ENCODE measurements at places on chromosomes 6 and 20.

DNA sequence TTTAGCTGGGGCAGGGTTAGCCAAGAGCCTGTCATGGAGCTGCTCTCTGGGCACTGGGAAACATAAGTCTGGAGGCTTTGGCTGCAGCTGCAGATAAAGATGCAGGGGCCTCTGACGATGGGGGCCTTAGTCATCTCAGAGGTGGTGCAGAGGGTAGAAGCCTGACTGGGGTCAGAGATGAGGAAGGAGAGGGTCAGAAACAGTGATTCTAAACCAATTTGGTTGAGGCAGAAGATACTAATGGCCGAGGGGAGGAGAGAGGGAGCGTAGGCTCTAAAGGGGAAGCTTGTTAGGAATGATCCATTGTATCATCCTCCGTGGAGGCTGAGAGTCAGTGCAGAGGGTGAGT is 33.8 kb downstream of the PLEKHG1 start:
- no peak for DNase-seq

DNA sequence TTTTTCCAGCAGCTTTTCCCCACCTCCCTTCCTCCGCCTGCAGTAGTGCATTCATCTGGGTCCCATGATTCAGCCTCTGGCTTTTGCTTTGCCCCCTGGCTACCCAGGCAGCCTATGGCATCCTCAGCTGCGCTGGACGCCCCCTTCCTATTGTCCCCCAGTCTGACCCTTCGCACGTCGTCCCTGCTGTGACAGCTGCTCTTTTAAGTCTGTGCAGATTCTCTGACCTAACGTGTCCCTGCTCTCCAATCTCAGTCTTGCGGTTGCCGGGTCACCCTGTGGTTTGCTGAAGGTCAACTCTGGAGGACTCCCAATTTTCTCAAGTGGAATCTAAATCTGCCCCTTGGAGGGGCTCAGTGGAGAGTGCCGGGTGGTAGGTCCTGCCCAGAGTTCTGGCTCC is 294.3 kb downstream of the CDC5L start:
- no peak for DNase-seq

GRCh38 chr20:36631646-36632045 is 14.3 kb downstream of the SLA2 start:
- no peak for DNase-seq

- no peak for DNase-seq
Measured at GRCh38 chr6:40138273-40138720, 204.0 kb upstream of the MOCS1 start.

DNA sequence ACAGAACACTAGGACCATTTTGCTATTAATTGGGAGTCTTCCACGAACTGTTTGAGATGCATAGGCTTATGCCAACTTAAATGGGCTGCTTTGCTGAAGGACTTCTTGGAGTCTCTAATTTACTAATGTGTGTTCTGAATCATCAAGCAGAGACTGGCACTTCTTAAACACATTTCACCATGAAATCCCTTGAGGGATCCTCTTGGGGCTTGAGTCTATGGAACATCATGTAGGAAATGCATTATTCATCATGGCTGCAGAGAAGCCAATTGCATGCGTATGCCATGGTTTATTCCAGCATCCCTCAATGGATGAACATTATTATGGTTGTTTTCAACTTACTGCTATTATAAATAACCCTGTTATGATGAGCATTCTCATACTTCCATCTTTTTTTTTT is 73.4 kb downstream of the FGD2 start:
- no peak for DNase-seq

DNA sequence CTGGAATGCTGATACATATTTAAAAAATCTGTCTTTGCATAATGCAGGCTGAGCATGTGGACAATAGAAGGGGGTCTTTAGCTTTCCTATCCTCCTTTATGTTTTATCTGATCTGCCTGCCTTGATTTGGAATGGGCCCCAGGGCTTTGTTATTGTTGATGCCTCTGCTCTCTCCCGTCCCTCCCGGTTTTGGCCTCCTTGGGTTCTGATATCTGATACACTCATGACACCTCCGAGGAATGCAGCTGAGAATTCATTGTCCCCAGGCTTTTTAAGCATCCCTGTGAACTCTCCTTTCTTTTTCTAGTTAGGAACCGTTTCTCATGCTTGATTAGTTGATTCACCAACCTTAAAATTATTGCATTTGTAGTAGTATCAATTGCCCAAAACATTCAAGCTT is 185.5 kb upstream of the RALGAPA2 start:
- DNase-seq: no peak

DNA sequence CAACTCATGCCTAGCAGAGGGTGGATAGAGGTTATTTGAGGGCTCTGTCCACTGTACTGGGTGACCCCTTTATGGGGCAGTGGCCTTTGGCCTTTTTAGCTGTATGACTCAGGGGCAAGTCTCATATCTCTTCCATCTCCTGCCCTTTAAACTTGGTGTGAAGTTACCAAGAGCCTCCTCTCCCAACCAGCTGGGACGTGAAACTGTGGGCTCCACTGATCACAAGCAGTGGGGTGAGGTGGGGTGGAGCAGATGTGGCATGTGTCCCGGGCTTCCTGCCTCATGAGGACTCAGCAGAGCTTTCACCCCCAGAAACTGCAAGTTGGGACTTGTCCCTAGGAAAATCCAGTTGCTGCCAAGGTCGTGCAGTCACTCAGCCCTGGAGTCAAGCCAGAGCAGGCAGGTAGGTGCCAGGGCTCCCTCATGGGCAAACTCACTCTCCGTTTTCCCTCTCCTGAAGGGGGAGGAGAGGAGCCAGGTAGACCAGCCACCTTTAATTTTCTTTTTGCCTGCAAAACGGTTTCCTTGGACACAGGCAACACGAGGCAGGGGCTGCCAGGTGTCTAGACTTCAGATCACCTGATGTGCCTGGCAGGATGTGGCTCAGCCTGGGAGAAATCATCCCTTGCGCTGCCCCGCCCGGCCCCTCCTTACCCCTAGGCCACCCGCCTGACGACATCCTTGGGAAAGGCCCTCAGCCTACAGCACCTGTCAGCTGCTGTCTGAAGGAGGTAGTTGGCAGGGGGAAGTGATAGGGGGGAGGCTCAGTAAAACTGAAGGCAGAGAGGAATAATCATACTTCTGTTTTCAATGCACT is 4.0 kb downstream of the CDKN1A start:
- no peak for DNase-seq

- peak; percentile 69 for DNase-seq
Measured at GRCh38 chr6:29792123-29793035, 35.2 kb upstream of the HLA-G start.

- DNase-seq: no peak
Measured at GRCh38 chr6:49551078-49551865, 804 bp downstream of the C6orf141 start.

GRCh38 chr6:75932067-75932466 is 140.4 kb downstream of the IMPG1 start:
- no peak for DNase-seq

GRCh38 chr6:114162691-114163347 is 180.0 kb downstream of the HS3ST5 start:
- no peak for DNase-seq

DNA sequence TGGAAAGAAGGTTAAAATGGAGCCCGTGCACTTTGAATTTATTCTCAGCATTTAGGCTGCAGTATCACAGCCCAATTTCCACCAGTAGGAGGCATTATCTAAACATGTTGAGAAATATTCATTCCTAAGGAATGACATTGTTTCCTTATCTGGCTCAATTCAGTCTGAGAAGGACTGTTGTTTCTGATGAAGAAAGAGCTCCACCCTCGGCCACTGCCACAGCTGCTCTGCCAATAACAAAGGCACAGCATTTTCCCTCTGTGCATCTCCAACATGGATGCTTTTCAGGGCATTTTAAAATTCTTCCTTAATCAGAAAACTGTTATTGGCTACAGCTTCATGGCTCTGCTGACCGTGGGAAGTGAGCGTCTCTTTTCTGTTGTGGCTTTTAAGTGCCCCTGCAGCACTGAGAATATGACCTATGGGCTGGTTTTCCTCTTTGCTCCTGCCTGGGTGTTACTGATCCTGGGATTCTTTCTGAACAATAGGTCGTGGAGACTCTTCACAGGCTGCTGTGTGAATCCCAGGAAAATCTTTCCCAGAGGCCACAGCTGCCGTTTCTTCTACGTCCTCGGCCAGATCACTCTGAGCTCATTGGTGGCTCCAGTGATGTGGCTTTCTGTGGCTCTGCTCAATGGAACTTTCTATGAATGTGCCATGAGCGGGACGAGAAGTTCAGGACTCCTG is at the start of gene CALHM5:
TSS of gene CALHM5 (plus strand) at position 216 of the 687 bp plus-strand sequence. CDS start at position 274, 58 bp downstream.
- no peak for DNase-seq

DNA sequence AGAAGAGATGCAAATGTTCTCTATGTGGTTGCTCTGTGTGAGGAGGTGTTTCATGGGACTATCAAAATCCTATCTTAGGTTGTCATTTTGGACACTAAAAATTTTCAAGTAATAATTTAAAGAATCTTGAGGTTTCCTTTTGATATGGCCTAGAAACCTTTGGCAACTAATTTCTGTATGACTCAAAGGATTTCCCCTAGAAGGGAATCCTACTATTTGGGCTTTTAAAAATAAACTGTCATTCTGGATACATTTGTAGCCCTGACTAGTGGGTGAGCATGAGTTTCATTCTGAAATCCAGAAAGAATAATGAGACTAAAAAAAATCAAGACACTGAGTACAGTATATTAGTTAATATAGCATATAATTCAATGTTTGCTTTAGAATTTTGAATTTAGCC is 25.5 kb upstream of the RAB23 start:
- DNase-seq: no peak

- no peak for DNase-seq
Measured at GRCh38 chr6:28862077-28862476, 61.7 kb downstream of the TRIM27 start.

DNA sequence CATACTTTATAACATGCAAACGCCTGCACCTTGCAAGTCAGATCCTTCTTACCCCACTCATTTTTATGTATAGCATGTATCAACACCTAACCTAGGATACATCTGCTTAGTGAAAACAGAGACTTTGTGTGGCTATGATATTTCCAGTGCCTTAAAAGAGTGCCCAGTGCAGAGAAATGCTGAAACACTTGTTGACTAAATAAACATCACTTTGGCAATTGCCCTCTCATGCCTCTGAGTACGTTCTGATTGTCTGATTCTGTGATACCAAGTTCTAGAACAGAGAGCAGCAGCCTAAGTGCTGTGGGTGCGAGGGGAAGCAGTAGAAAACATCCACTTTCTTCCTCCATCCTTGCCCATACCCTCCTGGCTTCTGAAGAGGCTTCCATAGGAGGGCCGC is 13.6 kb downstream of the PLEKHG1 start:
- DNase-seq: no peak

DNA sequence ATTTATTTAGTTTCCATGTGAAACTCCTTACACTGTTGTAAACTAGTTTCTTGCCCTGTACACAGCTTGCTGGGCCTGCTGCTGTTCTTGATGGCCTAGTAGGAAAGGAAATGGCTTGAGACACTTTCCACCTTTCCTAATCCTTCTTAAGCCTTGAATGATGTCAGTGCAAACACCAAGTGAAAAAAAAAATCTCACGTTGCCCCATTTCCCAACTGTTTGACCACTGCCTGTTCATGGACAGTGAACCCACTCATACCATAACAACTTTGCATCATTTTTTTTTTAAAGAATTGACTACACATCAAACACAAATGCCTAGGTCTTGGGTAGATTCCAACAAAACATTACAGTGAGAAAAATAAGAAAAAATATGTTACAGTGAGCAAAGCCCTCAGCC is 653.6 kb upstream of the FLRT3 start:
- DNase-seq: no peak

DNA sequence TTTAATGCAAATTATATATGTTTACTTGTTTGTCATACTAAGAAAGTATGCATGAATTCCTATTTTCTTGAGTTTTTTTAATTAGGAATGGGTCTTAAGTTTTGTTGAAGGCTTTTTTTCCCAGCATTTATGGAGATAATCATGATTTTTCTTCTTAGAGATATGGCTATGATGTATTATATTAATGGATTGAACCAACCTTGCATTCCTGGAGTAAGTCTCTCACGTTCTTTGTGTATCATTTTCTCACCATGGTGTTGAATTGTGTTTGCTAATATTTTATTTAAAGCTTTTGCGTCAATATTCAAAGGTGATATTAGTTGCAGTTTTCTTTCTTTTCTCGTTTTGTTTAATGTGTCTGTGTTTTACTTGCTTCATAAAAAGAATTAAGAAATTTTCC is 48.4 kb upstream of the SLC35D3 start:
- DNase-seq: no peak

DNA sequence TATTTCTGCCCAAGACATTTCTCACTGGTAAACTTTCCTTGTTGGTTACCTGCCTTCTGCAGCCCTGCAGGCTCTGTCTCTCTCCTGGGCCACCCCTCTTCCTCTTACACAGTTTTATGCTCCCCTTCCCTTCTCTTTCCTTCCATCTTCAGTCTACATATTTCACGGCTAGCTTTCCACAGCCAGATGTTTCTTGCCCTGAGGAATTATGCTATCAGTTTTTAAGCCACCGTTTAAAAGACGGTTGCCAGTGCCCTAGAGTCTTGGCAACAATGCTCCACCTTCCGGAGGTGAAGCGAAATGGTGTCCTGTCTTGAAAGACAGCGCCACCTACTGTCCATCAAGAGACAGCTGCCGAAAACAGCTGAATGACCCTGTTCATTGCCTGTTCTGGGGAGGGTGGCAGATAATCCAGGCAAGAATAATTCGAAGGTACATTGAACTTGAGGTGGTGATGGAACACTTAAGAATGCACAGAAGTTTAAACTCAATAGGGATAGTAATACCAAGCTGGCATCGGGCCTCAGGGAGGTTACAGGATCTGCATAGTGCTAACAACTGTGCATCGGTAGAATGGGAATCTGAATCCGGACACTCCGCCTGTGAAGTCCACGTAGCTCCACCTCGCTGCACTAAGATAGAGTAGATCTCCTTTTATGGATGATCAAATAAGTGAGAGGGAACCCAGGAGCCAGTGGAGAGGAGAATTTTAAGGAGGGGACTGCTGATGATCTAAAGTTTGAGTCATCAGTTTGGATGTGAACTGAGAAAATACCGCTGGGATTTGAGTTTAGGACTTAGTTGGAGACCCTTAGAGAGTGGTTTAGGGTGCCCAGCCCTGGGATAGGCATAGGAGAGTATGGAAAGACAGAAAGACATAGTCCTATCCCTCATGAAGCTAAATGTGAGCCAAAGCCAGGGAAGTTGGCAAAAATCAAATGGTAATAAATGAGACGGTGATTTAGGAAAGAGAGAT is 4.8 kb upstream of the TRIM40 start:
- DNase-seq: peak; percentile 42

- no peak for DNase-seq
Measured at GRCh38 chr6:68476611-68477010, 158.5 kb upstream of the ADGRB3 start.

- no peak for DNase-seq
Measured at GRCh38 chr20:22887796-22888195, 147.3 kb upstream of the SSTR4 start.

All from activated CD8-positive, alpha-beta memory T cell treated with anti-CD3 and anti-CD28 coated beads for 1 hour (primary cell).